Placental pericyte (primary cell): ENCODE measurements at places on chromosomes 1 and 21. TPM values are rescaled to one million over a fixed set of nuclear protein-coding genes. Genes with fewer than 3 reads are reported as not detected.

Gene NUF2
- total RNA-seq: 0.22 and 27.2 TPM in 2 replicates

Gene ITGB2
- total RNA-seq: 0.14 TPM in 1 of 2 replicates, not detected in the other

Gene INAVA
- total RNA-seq: 0.14 and 0.44 TPM in 2 replicates

Gene ETV3L
- not detected in 2 replicates for total RNA-seq

Gene LRRC53
- not detected in 2 replicates for total RNA-seq

Gene ZNF684
- 1.8 and 4.3 TPM in 2 replicates for total RNA-seq

Gene SETSIP
- not detected in 2 replicates for total RNA-seq

Gene SLC45A1
- total RNA-seq: 1.8 and 1.9 TPM in 2 replicates

Gene OR2T11
- total RNA-seq: not detected in 2 replicates

Gene IGSF3
- total RNA-seq: under 0.01 and 1.1 TPM in 2 replicates

Gene CAPN8
- not detected in 2 replicates for total RNA-seq

Gene FMN2
- 2.6 and 5.4 TPM in 2 replicates for total RNA-seq

Gene SLC16A1
- total RNA-seq: 109 and 110 TPM in 2 replicates

Gene C1QC
- total RNA-seq: 1.0 TPM in 1 of 2 replicates, not detected in the other

Gene TNFRSF1B
- 14.2 and 53.8 TPM in 2 replicates for total RNA-seq

Gene C1orf115
- total RNA-seq: 1.3 and 2.4 TPM in 2 replicates

Gene SPRR2E
- total RNA-seq: not detected in 2 replicates

Gene UBL4B
- not detected in 2 replicates for total RNA-seq

Gene OR2M5
- total RNA-seq: not detected in 2 replicates

Gene CNKSR1
- total RNA-seq: 0.22 TPM in 1 of 2 replicates, not detected in the other

Gene SLC44A5
- under 0.01 TPM in 2 replicates for total RNA-seq

Gene SPRR1B
- not detected in 2 replicates for total RNA-seq
